ENCODE measurements at places on chromosomes 1 and 21.

- DNase-seq, result no peak
These were observed 749 bp upstream of the LRIG2 start for GRCh38 chr1:113072141-113072756.

DNA sequence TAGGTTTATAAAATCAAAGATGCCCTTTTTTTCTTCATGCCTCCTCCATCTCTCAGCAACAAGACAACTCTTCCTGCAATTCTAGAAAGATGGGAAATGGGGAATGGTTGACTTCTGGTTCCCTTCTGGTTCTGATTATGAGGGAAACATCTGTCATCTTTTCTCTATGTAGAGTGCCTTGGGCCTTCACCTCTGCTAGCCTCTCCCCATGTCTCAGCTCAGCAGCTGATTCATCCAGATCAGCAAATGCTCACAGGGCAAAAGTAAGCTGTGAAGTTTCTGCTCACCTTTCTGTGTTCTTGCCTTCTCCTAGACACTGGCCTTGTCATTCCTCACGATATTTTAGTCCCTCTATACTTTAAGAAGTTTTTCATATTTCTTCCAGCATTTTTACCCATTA lies 17.8 kb upstream of the BECN2 start:
- DNase-seq, result no peak

DNA sequence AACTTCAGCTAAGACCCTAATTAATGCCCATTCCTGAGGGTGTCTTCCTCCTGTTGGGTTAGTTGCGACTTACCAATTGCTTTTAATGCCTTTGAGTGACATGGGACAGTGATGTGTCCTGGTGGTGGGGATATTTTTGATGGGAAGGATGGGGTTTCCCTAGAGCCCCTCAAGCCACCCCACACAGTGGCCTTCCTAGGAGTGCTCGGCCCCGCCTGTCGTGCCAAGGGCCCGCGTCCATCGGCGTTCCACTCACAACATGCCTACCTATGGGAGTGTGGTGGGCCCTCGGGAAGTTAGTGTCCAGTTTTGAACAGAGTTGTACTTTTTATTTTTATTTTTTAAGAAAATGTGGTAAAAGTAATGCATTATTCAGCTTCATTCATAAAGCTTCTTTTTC lies 50.1 kb upstream of the TSPAN2 start:
- no peak for DNase-seq

DNA sequence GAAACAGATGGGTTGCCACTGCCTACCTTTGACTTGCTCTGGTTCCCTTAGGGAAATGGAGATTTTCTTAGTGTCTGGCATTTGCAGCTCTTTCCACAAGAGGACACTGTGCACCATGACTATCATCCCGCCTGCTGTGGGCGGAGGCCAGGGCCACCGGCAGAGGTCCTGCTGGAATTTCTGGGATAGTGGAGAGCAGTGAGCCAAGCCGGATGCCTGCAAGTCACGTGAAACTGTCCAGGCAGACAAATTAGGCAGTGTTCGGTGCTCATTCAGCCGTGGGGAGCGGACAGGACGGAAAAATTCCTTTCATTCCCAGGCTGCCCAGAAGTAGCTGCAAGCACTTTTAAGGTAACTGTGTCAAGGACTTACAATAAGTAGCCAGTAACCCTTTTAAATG lies 43.4 kb downstream of the IGSF5 start:
- peak; percentile 66 for DNase-seq

- DNase-seq, result peak; percentile 65
These were observed at the start of gene SLC6A17 for GRCh38 chr1:110150330-110151174. Gene SLC6A17, plus strand, starts transcription at chr1:110150494. Its CDS starts 16,436 bp downstream, at chr1:110166930.

DNA sequence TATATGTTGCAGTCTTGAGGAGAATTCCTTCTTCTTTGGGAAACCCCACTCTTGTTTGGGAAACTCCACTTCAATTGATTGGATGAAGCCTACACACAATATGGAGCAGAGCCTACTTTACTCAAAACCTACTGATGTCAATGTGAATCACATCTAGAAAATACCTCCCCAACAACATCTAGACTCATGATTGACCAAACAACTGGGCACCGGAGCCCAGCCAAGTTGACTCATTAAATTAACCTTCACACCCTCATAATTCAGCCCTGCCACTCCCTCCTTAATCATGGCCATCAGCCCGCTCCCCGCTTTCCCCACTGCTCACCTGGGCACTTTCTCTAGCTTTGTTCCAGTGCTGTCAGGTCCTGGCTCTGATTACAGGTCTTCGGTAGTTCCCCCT lies 208.1 kb upstream of the MAP1LC3C start:
- DNase-seq, result no peak

GRCh38 chr1:52636721-52637695 lies 4.0 kb downstream of the SHISAL2A start:
- no peak for DNase-seq

DNA sequence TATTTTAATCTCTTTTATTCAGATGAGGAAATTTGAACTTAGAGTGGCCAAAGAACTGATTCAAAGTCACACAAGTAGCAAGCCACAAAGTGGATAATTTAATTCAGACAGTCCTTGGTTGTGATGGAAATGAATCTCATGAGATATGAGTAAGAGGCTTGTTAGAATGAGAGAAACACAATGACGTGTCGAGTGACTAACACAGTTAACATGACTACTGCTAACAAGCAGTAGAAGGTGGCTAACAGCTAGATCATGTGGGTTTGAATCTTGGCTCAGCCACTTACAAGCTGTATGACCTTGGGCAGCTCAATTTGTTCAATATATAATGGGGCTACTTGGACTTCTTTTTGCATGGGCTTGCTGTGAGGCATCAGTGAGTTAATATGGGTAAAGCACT lies 104.5 kb upstream of the LMO4 start:
- DNase-seq, result peak; percentile 46

GRCh38 chr1:2307064-2307605 lies 79.0 kb downstream of the SKI start:
- DNase-seq, result no peak

GRCh38 chr1:84496498-84496897 lies 9.7 kb upstream of the SPATA1 start:
- no peak for DNase-seq

DNA sequence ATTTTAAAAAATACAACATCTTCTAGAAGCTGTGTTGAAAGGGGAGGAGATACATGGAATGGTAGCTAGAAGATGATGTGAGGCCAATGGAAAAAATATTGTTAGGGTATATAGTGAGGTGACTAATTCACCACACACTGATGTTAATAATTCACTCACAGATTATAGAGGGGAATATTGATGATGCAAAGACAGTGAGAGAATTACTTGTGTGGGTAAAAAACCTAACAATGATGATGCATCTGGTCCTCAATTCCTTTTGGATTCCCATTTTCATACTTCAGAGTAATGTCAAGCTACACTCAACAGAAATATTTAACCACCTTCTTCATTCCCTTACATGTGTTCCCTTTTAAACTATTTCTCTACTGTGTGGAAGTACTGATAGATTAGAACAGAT lies 169.5 kb upstream of the DPYD start:
- no peak for DNase-seq

DNA sequence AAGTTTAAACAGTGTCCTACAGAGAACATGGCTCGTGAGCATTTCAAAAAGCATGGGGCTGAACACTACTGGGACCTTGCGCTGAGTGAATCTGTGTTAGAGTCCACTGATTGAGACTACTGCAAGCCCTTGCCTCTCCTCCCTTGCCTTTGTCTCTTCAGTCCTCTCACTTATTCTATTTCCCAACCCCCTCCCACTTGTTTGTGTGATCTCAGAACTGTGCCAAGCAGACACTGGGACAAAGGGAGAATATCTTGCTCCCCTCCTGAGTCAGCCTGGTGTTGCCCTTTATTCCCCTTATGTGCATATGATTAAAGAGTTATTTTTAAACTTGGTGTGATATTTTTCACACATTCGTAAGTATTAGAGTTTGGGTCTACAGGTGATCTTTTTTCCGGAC lies 11.1 kb upstream of the RPRD2 start:
- DNase-seq, result no peak

DNA sequence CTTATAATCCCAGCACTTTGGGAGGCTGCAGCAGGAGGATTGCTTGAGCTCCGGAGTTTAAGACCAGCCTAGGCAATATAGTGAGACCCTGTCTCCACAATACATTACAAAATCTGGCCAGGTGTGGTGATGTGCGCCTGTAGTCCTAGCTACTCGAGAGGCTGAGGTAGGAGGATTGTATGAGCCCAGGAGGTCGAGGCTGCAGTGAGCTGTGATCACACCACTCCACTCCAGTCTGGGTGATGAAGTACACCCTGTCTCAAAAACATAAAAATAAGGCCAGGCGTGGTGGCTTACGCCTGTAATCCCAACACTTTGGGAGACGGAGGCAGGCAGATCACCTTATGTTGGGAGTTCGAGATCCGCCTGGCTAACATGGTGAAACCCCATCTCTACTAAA lies 27.7 kb downstream of the L1TD1 start:
- no peak for DNase-seq

DNA sequence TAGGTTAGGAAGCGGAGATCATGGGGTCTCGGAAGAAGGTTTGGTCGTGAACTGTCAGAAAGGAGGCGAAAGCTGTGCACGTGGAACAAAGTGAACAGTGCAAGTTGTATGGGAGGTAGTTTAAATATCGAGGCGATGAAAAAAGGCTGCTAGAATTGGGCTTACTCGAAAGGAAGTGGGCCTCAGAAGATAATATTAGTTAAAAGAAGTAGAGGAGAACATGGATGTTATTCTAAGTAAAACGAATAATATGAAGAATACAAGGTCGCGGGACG lies 571 bp downstream of the WDR3 start:
- no peak for DNase-seq

DNA sequence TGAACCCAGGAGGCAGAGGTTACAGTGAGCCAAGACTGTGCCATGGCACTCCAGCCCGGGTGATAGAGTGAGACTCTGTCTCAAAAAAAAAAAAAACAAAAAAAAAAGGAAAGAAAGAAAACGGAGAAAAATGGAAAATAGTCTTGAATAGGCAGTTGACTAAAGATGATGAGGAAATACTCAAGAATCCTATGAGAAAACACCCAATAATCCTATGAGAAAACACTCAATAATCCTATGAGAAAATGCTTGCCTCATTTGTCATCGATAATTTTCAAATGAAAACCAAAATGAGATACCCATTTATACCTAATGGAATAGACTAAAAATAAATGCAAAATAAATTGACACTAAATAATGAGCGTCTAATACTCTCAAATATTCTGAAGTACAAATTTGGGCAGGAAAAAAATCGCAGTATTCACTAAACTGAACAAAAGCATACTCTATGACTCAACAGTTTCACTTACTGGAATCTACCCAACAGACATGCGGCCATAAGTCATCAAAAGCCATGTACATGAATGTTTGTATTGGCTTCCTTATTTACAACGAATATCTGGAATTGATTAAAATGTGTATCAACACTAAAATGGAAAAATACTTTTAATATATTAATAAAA lies 733.9 kb upstream of the CHRM3 start:
- no peak for DNase-seq

- no peak for DNase-seq
These were observed 47.2 kb upstream of the LAPTM5 start for GRCh38 chr1:30804822-30805221.

DNA sequence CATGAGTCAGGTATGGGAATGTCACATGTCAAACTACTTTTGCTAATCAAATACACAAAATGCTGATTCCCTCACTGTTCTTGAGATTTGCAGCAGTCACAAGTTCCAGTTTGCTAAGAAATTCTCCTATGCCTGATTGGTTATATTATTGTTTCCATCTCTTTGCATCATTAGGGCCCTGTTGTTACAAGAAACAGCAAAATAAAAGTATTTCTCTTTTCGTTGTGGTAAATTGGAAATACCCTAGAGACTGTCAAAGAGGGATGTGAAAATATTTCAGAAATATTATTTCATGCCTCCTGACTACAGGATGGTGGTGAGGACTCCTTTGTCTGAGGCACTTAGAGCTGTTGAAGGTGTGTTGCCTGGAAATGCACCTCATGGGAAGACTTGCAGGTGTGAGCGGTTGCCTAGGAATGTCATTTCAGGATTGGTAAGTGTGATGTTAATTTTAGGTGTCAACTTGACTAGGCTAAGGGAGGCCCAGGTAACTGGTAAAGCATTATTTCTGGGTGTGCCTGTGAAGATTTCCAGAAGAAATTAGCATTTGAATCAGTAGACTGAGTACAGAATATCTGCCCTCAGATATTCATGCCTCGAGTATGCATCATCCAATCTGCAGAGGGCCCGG lies 117.4 kb downstream of the ROR1 start:
- DNase-seq, result no peak

GRCh38 chr1:79825551-79825950 lies 819.0 kb upstream of the ADGRL4 start:
- DNase-seq, result no peak

DNA sequence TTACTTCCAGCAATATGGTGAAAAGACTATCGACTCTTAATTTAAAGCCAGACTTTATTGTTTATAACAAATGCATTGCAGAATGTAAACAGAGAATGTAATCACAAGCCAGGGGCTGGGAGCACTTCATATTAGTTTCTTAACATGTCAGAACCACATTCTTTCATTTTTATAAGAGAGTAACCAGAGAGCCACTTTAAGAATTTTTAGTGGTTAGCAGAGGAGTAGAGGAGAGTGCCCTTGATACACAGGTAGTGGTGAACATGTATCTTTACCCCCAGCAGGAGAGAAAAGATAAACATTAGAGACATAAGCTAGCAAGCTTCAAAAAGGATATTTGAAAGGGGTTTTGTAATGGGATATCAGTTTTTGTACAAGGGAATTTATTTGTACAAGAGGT lies 11.1 kb downstream of the AMY2B start:
- no peak for DNase-seq

Data from HCT116 (cell line).